ENCODE measurements at places on chromosomes 2 and 18.

- DNase-seq: no peak
Measured at GRCh38 chr2:3462493-3463104, 56.7 kb downstream of the ADI1 start.

DNA sequence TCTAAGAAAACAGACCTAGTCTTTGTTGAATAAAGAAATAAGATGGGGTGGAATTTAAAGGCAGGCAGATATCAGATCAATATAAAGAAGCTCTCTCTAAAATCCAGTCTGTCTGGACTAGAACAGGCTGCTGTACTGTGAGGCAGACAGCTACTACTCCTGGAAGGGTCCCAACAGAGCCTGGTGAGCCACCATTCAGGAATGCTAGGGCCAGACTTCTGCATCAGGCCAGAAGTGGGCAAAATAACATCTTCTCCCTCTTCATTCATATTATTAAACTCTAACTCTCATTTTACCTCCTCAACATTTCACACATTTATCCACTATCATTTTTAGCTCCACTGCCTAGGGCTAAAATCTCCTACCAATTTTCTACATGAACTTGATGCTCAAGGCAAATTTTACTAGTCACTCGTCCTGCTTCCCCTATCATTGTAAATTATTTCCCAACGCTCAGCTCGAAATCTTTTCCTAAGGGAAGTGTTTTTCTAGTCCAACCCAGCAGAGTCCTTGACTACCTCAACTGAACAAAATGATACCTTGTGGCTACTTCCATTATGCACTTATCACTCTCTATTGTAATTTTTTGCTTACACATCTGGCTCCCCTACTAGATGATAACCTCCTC is 45.2 kb upstream of the GLS start:
- DNase-seq: no peak

- DNase-seq: no peak
Measured at GRCh38 chr18:56469582-56469981, 168.8 kb downstream of the TXNL1 start.

DNA sequence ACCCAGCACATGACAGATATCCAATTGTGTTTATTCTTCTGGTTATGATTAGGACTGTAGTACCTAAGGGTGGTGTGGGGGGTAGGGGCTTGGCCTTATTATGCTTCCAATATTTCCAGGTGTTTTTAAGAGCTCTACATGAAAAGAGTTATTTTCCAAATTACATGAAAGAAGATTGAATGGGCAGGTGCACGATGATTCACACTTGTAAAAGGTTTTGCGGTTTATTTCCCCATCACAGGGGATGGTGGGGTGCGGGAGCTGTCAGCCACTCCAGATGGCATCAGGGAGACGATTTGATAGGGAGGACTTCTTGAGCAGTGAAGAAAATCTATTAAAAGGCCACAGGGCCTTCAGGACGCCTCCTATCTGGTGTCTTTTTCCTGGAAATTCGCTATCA is 15.1 kb upstream of the CCBE1 start:
- no peak for DNase-seq

GRCh38 chr2:240197462-240198139 is 57.1 kb upstream of the OTOS start:
- no peak for DNase-seq

DNA sequence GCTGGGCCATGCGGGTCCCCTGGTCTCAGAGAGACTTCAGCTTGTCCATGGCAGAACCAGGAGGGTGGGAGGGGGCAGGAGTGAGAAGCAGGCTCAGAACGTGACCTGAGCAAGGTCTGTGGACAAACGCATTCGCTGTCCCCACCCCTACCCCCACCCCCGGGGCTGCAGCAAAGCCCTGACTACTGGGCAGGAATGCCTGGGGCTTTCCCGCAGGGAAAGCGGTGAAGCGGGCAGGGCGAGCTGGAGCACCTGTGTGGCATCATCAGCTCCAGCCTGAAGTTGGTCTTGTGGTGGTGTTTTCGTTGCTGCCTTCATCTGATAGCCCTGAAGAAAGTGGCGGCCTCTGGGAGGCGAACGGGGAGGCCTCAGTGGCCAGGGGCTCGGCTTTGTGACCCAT is 26.1 kb upstream of the ALKAL2 start:
- DNase-seq: no peak

GRCh38 chr2:50856016-50856541 is 175.9 kb downstream of the NRXN1 start:
- DNase-seq: no peak

- no peak for DNase-seq
Measured at GRCh38 chr2:145815933-145816332, 1296.0 kb upstream of the ZEB2 start.

DNA sequence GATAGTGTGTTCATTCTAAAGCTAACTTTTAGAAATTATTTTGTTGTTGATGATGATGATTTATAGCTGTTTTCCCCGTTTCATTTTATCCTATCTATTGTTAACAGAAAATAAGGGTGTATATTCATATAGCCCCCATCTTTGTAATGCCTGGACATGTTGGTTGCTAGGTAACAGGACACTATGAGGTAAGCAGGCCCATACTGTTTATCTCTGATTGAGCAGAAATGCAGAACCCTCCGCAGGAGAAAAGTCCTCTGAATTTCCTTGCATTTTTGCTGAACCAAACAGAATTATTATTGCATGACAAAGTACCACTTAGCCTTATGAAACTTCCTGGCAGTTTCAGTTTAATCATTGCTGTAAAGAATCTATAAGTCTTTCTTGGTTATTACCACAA is 339.4 kb downstream of the DCC start:
- DNase-seq: no peak

DNA sequence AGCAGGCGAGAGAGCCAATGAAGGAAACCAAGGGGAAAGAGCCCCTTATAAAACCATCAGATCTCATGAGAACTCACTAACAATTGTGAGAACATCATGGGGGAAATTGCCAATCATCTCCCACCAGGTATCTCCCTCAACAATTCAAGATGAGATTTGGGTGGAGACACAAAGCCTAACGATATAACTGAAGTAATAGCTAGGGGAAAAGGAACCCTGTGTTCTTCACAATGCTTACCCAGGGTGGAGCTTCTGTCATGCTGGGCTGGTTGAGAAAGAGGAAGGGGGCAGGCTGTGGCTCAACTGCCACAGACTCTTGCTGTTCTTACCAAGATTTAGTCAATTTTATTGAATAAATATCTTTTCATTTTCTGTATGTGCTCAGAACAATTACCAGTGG is 392.1 kb upstream of the HS6ST1 start:
- no peak for DNase-seq

DNA sequence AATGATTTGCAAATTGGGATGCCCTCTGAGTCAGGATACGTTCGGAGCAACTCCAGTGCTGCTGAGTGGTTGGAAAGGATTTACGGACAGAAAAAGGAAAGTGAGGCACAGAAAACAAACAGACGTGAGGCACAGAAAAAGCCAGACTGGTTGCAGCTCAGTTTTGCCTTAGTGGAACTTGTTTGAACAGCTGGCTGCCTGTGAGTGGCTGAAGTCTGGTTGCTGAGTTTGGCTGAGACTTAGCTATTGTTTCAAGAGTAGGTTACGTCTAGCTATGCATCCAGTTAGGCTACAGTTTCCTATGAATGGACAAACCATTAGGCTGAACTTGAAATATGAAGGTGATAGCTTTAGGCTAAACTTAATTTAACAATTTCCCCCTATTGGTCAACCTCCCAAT is 256.6 kb downstream of the VAPA start:
- DNase-seq: no peak

GRCh38 chr2:30219886-30220875 is 11.2 kb upstream of the LBH start:
- no peak for DNase-seq

- no peak for DNase-seq
Measured at GRCh38 chr2:159921752-159922404, 123.9 kb upstream of the CD302 start.

GRCh38 chr2:97675430-97676113 is 6.1 kb downstream of the C2orf92 start:
- DNase-seq: no peak

DNA sequence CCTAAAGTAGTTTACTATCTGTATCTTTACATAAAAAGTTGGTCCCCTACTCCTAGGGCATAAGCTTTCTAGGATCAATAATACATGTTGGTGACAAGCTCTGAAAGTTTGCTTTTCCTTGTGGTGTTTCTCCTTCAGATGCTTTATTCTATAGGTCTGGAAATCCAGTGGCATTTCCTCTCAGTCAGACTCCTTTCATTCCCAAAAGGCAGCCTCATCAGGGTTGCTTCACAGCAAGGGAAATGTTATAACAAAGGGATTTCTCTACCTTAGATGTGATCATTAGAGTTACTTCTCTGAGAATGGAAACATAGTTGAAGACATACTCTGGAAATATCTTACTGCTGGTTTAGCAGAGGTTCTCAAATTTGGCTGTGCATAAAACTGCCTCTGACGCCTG is 1072.4 kb upstream of the ZEB2 start:
- no peak for DNase-seq

DNA sequence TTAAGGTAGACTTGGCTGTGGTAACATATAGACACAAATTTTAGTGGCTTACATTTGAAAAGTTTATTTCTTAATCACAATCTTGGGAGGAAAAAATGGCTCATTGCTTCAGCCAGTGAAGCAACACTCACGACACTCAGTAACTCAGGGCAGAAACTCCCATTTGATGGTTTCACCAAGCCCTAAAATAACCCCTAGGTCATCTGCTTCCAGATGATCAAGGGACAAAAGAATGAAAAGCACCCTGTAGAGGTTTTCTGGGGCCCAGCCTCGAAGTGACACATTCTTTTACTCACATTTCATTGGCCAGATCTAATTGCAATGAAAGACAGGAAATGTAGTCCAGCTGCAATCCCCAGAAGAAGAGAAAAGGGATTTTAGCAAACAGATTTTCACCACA is 275.9 kb downstream of the TMX3 start:
- no peak for DNase-seq

- DNase-seq: no peak
Measured at GRCh38 chr2:14363137-14363536, 269.4 kb upstream of the LRATD1 start.

DNA sequence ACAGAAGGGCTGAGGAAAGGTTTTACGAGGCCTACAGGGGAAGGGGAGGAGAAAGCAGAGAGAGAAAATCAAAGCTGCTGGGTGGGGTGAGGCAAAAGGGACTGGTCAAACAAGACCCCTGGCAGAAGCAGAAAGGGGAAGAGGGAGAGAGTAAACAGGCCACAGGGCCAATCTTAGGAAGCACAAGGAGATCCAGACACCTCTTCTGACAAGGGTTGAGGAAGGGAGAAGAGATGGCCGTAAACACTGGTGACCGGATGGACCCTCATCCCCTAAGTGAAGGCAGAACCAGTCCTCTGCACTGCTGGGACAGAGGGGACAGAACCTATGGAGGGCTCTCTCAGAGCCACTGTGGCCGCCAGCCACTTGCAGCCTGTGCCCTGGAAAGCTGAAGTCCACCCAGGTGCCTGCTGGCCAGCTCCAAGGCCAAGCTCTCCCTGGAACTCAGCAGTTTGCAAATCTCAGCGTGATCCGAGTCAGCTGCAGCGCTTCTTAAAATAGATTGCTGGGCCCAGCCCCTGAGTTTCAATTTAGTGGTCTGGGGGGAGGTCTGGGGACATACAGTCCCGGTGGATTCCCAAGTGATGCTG is 108.8 kb downstream of the TMEM163 start:
- no peak for DNase-seq

DNA sequence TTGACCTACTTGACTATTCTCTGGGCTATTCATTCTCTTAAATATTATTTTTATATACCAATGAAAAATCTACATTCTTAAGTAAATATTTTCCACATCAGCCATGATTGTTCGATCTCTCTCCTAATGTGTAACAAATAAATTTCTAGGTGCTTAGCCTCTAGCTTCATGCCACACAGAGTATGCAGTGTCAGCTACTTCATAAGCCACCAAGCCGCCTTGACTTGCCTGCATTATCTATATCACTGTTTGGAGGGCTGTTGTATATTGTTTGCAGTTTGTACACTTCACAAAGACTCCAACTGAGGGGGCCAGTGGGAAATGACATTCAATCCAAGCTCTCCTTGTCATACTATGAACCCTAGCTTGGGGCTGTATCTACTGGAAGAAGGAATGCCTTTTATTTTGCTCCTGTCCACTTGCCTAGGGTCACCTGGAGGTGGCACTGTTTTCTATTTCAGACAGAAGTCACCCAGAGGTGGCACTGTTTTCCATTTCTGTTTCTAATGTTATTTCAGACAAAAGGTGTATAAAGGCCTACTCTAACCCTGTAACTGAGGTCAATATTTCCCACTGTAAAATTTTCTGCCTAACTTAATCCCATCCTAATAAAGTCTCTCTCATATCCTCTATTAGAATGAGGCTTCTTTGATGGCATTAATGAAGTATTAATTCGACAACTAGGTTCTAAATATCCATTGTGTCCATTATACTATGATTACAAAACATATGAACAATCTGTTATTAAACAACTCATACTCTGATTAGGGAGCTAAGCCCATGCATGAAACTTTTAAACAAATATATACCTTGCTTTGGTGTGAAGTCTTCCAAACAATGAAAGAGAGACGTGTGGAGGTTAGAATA is 36.4 kb downstream of the COL5A2 start:
- DNase-seq: no peak

GRCh38 chr2:181810823-181811695 is 80.5 kb upstream of the ITPRID2 start:
- no peak for DNase-seq

DNA sequence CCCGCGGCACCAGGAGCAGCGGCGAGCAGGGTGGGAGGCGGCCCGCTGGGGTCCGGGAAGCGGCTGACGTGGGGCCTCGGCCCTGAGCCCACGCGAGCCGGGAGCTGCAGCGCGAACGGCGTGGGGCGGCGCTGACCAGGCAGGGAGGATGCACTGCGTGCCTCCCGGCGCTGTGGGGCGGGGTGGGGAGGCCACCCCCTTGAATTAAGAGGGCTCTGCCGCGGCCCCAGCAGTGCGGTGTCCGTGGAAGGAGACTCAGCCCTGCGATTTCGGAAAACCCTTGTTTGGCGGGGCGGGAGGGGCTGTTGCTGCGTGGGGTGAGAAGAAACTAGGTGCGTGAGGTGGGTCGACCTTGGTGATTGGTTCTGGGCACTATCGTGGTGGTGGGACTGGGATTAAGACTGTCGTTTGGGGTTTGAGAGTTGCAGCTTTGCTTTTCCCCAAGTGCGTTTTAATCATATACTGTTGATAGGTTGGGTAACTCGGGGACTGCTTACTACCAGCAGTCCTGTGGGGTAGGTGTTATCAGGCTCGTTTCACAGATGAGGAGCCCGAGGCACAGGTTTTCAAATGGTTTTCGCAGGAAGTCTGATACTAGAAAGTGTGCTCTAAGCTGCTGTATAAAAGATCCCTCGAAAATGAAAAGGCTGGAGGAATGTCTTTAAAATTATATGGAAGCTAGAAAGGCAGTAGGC is 722 bp downstream of the ACSL3 start:
- DNase-seq: no peak

DNA sequence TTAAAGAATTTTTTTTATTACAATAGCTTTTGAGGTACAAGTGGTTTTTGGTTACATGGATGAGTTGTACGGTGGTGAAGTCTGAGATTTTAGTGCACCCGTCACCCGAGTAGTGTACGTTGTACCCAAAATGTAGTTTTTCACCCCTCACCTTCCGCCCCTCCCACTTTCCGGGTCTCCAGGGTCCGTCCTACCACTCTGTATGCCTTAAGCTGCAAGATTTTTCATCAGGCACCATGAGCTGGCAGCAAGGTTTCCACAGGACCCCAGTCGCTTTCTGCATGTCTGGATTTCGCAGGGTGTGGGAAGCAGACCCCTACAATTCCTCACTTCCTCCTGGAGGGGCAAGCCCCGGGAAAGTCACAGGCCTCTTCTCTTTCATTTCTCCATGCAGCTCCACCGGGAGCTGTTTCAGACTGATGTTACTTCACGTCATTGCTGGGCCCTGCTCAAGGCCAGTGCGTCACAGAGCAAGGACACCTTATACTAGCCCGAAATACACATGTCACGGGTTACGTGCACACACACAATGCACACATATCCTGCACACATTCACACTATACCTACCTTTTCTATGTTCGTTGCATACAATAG is 179.1 kb downstream of the ZFP36L2 start:
- DNase-seq: no peak

All from NCI-H2171 (cell line).